ENCODE measurements at places on chromosomes 11 and 22.

DNA sequence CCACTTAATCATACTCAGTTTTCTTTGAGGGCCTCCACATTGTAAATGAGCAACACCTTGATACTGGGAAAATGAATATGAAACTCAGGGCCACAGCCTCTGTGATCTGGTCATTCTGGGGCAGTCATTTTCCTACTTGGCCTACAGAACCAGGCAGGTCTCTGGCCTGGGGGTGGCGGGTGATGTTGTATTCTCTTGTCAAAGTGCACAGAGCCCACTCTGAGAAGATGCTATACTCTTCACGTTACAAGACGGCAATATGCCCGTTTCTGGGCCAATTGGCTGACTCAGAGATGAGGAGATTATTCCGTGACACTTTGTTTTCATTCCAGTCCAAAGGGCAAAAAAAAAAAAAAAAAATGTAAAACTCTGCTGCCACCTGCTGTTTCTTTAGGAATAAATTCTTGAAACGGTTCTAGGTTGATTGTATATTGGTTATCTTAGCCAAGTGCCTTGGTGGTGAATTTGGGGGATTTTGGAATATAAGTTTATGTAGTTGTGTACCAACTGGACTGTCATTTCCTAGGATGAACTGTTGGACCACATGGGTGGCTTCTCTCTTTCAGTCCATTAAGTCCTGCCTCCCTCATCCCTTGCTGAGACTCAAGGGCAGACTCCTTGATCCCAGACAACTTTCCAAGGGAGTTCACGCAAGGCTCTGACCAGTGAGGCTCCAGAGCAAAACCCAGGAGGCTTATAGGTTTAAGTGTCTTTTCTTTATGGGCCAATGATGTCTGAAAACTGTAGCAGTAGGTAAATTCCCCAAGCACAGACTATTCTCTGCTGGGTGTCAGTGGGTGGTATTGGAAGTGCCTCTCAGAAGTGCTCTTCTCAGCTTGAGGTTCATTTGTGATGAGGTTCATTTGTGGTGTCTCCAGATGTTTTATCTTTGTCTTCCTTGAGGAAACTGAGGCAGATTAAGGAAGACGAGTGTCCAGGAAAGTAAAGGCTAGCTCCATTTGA is 18.2 kb downstream of the ADM start:
- H3K27me3 ChIP-seq: peaks cover 34% of the 10 kb centered on the region
- peak overlapping the region; percentile 86 for H3K27ac ChIP-seq
- H3K4me1 ChIP-seq: peaks cover 5% of the 10 kb centered on the region

DNA sequence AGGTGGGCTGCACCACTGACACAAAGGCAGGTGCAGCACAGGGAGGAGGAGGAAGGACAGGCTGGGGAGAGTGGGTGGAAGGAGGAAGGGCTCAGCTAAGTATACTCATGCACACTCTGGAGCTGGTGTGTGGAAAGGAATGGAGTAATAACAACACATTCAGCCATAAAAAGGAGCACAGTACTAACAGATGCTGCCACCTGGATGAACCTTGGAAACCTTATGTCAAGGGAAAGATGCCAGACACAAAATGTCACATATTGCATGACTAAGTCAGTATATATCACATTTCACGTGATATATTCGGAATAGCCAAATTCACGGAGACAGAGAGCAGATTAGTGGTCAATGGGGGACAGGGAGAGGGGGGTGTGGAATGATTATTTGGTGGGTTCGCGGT is 389.6 kb upstream of the SYN3 start:
- no peak for DNase-seq
- H3K27ac ChIP-seq: no peak overlapping the region
- no peaks in the 10 kb centered on the region for H3K36me3 ChIP-seq
- no peak overlapping the region for H3K4me3 ChIP-seq
- H3K27me3 ChIP-seq: no peaks in the 10 kb centered on the region

DNA sequence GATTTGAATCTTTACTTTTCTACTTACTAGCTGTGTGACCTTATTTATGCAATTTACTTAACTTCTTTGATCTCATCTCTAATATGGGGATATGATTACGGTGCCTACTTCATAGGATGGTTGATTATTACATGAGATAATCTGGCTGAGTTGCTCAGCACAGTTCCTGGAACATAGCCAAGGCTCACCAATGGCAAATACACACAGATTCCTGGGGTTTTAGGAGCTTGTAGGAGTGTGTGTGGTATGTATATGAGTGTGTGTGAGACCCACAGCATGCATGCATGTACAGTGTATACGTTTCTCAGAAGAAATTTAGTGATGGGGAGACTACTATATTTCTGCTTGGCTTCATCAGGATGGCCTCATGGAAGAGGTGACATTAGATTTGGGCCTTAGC is 256.9 kb downstream of the KIRREL3 start:
- peaks cover 15% of the 10 kb centered on the region for H3K27me3 ChIP-seq
- H3K36me3 ChIP-seq: no peaks in the 10 kb centered on the region
- no peak overlapping the region for H3K4me3 ChIP-seq
- no peaks in the 10 kb centered on the region for H3K4me1 ChIP-seq

- DNase-seq: no peak
- H3K36me3 ChIP-seq: no peaks in the 10 kb centered on the region
- H3K4me1 ChIP-seq: peaks cover 24% of the 10 kb centered on the region
- H3K27ac ChIP-seq: peak overlapping the region; percentile 99
- no peaks in the 10 kb centered on the region for H3K27me3 ChIP-seq
Observed at GRCh38 chr22:23137905-23138561, 3.8 kb downstream of the RSPH14 start.

DNA sequence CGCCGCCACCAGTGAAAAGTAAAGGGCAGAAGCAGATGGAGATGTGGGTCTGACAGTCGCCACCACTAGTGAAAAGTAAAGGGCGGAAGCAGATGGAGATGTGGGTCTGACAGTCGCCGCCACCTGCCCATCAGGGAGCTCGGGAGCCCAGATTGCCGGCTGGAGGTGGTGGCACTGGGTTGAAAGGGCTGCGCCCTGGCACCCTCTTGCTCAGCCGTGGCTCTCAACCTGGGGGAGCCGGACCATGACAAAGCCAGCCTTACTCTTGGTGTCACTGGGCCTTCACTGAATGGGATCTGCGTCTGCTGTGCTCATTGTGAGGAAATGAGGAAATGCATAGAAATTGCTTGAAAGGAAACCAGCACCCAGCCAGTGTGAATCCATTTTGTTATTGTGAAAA is 36.3 kb downstream of the AP2A2 start:
- DNase-seq: no peak
- H3K27ac ChIP-seq: no peak overlapping the region
- H3K27me3 ChIP-seq: no peaks in the 10 kb centered on the region
- no peak overlapping the region for H3K4me3 ChIP-seq
- peaks cover 8% of the 10 kb centered on the region for H3K36me3 ChIP-seq

DNA sequence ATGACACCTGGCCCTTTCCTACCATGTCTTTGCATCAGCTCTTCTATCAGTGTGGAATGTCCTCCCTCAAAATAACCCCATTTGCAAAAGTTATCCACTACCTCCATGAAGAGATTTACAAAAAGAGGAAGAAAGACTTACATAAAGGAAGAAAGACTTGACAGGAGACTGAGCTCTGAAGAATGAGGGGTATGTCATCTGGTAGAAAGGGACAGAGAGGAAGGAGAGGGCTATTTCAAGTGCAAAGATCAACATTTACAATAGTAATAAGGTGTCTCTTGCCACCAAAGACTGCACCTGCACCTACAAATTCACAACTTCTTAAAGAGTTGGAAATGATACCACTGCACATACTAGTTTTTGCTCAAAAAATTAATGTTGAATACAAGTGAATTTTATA is 18.2 kb downstream of the PAK1 start:
- H3K27ac ChIP-seq: no peak overlapping the region
- DNase-seq: no peak
- peaks cover 12% of the 10 kb centered on the region for H3K36me3 ChIP-seq
- no peak overlapping the region for H3K4me3 ChIP-seq
- H3K4me1 ChIP-seq: peaks cover 5% of the 10 kb centered on the region
- peaks cover 59% of the 10 kb centered on the region for H3K27me3 ChIP-seq

GRCh38 chr22:46460857-46461256 is 76.6 kb downstream of the CELSR1 start:
- H3K27ac ChIP-seq: no peak overlapping the region
- no peak overlapping the region for H3K4me3 ChIP-seq
- peaks cover 3% of the 10 kb centered on the region for H3K4me1 ChIP-seq
- no peak for DNase-seq
- no peaks in the 10 kb centered on the region for H3K36me3 ChIP-seq

- no peak overlapping the region for H3K4me3 ChIP-seq
- peaks cover 2% of the 10 kb centered on the region for H3K27me3 ChIP-seq
- no peak for DNase-seq
- no peaks in the 10 kb centered on the region for H3K36me3 ChIP-seq
- H3K4me1 ChIP-seq: no peaks in the 10 kb centered on the region
- no peak overlapping the region for H3K27ac ChIP-seq
Observed at GRCh38 chr11:69195824-69196782, 40.4 kb downstream of the SMIM38 start.

DNA sequence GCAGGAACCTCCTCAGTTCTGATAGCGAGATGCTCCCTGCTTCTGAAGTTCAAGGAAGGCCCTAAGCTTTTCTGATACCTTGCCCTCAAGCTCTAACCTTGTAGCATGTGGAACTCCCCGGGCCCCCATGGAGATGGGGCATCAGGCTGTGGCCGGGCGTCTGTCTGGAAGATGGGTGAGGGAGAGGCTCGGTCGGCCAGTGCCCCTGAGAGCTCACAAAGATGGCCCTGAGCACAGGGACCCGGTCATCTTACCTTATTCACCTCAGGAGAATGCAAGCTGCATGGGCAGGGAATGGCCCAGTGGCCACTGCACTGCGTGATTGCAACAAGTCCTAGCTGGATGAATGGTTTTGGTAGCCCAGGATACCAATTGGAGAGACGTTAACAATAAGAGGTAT is 830.3 kb downstream of the TBC1D22A start:
- H3K4me3 ChIP-seq: no peak overlapping the region
- no peak overlapping the region for H3K27ac ChIP-seq
- H3K4me1 ChIP-seq: peaks cover 2% of the 10 kb centered on the region
- no peak for DNase-seq
- H3K36me3 ChIP-seq: no peaks in the 10 kb centered on the region
- H3K27me3 ChIP-seq: peaks cover 21% of the 10 kb centered on the region

DNA sequence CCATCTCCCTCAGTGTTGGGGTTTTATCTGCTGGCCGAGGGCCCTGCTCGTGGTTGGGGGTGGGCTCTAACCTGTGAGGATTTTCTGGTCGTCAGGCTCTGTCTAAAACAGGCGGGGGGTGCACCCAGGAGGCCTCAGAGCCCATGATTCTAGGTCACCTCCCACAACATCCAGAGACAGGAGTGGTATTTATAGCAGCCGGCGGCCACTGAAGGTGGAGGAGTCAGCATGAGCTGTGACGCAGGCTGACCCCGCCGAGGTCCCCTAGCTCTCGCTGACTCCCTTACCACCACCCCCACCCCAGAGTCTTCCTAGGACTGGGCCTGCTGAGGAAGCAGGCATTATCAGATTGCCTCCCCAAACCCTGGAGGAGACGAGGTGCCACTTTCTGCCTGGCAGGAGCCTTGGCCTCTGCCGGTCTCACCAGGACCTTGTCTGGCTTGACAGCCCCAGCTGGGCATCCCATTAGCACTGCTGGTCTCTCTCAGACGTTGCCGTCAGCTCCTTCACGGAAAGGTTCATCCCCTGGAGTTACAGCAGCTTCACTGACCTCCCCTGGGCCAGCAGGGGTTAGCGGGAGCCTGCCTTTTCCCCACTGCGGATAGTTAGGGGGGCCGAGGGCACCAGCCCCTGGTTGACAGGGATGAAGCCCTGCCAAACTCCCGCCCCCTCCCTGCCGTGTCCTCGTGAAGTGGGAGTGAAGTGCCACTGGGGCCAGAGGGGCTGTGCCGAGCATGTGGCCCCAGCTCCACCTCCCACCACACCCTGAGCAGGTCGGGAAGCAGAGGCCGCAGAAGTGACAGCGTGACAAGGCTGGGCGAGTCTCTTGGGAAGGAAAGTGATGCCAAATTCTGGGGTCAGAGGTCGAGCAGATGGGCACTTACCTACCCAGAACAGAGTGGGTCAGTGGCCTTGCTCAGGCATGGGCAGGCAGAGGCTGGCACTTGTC is 26.5 kb downstream of the DAGLA start:
- H3K4me1 ChIP-seq: peaks cover 18% of the 10 kb centered on the region
- no peaks in the 10 kb centered on the region for H3K36me3 ChIP-seq
- no peak overlapping the region for H3K4me3 ChIP-seq
- no peak for DNase-seq
- H3K27me3 ChIP-seq: no peaks in the 10 kb centered on the region

DNA sequence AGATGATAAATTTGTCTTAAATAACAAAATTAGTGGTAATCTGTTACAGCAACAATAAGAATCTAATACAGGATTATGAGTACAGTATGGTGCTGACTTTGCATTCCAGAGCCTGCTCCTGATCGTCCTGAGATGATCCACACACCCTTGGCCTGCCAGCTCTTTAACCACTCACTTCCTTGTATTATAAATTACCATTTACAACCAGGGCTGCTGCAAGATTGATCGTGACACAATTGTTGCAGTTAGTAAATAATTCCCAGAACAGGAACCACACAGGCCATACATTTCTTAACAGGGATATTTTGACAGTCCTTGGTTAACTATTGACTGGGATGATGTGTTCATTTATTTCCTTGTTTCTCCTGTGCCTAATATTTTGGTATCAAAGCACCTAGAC is 3.8 kb upstream of the CBLIF start:
- H3K36me3 ChIP-seq: no peaks in the 10 kb centered on the region
- DNase-seq: no peak
- H3K4me1 ChIP-seq: no peaks in the 10 kb centered on the region
- H3K27me3 ChIP-seq: peaks cover 3% of the 10 kb centered on the region
- H3K4me3 ChIP-seq: no peak overlapping the region
- H3K27ac ChIP-seq: no peak overlapping the region

DNA sequence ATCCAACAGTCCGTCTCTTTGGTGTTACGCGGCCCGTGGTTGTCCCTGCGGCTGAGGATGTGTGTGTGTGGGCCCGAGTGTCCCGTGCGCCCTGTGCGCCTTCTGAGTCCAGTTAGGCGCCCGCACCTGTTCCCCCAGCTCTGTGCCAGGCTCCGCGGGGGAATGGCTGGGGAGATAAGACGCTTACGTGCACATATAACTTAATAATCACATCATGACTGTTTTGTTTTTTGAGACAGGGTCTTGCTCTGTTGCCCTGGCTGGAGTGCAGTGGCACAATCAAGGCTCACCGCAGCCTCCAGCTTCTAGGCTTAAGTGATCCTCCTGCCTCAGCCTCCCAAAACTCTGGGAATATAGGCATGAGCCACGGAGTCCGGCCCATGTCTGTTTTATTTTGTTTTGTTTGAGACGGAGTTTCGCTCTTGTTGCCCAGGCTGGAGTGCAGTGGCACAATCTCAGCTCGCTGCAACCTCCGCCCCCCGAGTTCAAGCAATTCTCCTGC is 817 bp downstream of the ARL2 start:
- H3K36me3 ChIP-seq: peaks cover 5% of the 10 kb centered on the region
- H3K27me3 ChIP-seq: no peaks in the 10 kb centered on the region
- H3K4me3 ChIP-seq: peak overlapping the region; percentile 88
- H3K27ac ChIP-seq: peak overlapping the region; percentile 67
- H3K4me1 ChIP-seq: peaks cover 26% of the 10 kb centered on the region

GRCh38 chr11:28616160-28616965 is 508.2 kb downstream of the METTL15 start:
- H3K27ac ChIP-seq: no peak overlapping the region
- DNase-seq: no peak
- no peaks in the 10 kb centered on the region for H3K36me3 ChIP-seq
- no peaks in the 10 kb centered on the region for H3K27me3 ChIP-seq

GRCh38 chr22:17152340-17152739 is 6.7 kb downstream of the HDHD5 start:
- H3K27me3 ChIP-seq: no peaks in the 10 kb centered on the region
- no peak overlapping the region for H3K4me3 ChIP-seq
- no peaks in the 10 kb centered on the region for H3K36me3 ChIP-seq
- peaks cover 16% of the 10 kb centered on the region for H3K4me1 ChIP-seq
- no peak overlapping the region for H3K27ac ChIP-seq

Measured in T-helper 17 cell (primary cell).